ENCODE measurements at places on chromosomes 2 and 18.

DNA sequence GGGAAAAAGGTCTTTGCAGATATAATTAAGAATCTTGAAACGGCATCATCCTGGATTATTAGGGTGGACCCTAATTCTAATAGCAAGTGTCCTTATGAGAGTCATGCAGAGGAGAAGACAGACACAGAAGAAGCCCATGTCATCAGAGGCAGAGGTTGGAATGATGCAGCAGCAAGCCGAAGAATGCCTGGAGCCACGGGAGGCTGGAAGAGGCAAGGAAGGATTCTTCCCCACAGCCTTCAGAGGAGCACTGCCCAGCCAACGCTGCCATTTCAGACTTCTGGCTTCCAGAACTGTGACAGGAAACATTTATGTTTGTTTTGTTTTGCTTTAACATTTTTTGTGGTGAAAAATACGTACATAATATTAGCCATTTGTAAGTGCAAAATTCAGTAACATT is 72.3 kb downstream of the MCFD2 start:
- DNase-seq: no peak

DNA sequence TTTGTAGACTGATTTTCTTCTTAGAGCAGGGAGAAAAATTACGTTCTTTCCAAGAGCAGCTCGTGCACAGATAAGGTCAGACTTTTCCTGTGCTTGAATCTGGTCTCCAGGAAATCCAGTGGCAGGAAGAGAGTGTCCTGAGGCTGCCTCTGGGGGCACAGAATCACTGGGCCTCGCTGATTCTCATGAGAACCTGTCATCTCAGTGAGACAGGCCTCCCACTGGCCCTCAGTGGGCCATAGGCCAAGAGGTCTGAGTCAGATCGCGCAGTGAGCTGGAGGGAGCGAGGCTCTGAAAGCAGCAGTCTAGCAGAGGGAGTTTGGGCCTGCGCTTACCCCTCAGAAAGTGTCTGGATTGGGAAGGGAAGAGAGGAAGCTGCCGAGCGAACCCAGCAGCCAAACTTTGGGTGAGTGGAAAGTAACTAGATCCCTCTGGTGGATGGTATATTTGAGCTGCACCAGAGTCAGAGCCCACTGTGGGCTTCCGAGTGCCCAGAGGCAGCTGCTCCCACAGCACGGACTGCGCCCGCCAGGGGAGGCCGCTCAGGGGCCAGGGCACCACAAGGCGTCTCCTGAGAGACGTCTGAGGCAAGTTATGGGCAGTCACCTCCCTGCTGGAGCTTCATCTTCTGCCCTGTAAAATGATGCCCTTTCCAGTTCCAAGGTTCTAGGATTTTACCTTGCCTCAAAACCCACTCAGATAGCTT is 8.2 kb downstream of the GDF7 start:
- DNase-seq: peak; percentile 19

DNA sequence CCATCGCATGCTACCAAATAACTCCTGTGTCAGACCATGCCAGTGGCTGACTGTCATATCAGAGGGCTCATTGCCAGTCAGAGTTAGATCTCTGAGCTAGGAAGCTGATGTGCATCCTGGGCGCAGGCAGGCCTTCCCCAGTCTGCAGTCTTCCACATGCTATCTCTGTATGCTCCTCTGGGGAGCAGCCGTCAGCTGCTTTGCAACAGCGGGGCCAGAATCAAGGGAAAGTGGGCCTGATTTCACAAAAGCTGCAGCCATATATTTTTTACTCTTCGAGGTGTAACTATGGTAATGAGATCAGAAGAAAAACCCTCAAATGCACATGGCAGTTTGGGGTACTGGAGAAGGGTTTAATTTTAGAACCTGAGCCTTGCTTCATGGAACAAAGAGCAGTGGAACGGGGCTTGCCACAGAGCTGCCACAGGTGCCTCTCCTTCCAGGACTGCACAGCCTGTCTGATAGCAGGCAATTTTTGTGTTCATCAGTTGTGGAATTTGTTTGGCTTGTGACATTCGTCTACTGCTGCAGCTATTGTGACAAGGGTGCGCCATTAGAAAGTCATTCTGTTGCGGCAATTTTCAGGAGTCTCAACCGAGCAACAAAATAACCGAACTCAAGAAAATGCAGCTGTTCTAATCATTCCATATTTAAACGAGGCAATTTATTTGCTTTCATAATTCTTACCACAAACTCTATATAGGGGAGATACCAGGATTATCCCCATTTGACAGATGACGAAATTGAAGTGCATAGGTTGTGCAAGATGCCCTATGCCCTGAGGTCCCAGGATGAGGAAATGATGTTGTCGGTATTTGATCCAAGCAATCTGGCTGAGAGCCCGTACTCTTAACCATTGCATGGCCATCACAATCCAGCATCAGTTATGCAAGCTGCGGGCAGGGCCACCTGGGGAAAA is 109.6 kb upstream of the CYRIA start:
- DNase-seq: peak; percentile 41

DNA sequence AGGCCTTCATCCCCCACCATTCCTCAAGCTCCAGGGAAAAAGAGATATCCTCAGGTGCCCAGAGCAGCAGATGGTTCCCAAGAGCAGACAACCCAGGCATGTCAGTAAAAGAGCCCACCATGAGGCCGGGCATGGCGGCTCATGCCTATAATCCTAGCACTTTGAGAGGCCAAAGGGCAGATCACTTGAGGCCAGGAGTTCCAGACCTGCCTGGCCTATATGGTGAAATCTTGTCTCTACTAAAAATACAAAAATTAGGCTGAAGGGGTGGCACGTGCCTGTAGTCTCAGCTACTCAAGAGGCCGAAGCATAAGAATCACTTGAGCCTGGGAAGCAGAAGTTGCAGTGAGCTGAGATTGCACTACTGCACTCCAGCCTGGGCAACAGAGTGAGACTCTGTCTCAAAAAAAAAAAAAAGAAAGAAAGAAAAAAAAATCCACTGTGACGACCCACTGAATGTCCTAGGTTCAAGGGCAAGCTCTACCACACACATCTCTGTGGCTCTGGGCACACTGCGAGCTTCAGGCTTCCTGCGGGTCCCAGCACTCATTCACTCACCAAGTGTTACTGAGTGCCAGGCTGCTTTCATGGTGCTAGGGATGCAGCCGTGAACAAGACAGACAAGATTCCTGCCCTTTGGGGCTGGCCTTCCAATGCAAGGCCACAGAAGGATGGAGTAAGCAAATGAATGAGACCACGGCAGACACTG is 6.5 kb upstream of the DUSP2 start:
- DNase-seq: no peak

Measured in suppressor macrophage treated with lipopolysaccharide for 1 hour (primary cell).